Neural progenitor cell (in vitro differentiated cells): ENCODE measurements at places on chromosomes 3 and 15.

DNA sequence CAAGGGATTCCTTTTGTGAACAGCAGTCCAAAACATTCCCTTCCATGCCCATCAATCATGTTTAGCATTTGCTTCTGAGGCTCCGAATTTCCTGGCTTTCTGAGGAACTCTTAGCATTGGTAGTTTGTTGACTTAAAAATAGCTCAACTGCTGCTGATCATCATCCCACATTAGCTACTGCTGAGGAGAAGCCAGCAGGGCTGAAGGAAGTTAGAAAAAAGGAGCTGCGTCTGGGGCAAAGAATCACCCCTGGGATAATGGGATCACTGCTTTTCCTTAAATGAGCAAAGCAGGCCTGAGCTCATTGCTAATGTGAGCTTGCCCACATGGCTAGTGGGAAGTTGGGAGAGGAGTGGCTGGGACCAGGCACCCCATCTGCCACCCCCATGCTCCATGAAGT, 39.8 kb downstream of the CYP19A1 start:
- no peak for DNase-seq

DNA sequence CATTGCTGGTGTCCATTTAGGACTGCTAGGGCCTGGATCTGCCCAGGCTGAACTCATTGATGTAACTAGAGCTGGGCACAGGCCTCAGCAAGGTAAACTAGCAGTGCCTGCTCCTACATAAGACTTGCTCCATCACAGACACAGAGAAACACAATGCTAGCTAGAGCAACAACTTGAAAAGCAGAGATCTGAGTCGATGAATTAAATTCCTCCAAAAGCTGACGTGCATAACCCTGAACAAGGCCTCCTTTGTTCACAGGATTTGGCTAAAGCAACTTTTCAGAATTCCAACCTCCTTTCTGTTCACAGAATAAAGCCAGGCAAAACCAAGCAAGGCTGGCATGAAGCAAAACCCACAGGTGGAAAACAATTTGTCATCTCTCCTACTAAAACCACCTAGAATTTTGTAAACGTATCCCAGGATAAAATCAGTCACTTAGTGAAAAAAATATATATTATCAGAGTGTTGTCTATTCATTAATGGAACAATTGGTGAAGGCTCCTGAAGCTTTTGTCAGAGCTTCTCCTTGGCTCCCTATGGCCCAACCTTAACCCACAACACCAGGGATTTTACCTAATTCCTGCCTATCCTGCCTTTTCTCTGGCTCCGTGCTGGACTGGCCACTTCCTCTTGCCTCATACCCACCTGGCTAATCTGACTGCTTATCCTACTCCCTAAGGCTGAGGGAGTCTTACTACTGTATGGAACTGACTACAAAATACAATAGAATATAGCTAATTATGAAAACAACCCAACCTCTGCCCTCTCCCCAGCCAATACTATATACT, 39.9 kb downstream of the PLCH1 start:
- DNase-seq: peak; percentile 46

DNA sequence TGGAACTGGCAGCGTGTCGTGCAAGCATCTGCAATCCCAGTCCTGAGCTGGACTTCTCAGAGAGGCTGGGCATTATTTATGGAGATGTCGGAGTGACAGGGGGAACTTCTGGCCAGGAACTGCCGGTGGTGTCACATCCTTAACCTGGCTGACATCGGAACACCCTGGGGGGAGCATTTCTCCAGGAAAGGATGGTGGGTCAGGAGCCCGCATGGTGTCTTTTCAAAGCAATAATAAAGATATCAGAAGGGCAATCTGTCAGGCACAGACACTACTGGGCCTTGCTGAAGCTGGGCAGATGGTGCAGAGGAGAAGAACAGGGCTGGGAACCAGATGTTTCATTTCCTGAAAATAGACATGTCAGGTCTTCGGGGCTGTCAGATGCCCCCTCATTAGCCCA, 133.5 kb downstream of the WNT7A start:
- no peak for DNase-seq

- DNase-seq: peak; percentile 54
Measured at GRCh38 chr3:53970661-53971060, 79.0 kb upstream of the SELENOK start.

DNA sequence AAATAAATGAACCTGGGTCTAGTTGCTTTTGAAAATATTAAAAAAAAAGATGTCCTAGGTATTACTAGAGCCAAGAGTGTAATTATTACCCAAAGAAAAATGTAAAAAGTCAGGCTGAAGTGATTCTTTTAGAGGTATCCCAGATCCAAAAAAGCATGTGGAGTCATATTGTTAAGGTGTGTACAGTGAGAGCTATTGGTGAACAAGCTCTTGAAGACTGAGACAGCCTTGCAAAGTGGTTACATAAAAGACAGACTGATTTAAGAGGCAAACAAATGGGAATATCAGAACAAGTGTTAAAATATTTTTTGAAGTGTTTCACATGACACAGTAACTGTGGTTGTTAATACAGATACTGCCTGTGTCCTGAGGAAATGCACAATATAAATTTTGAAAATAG, 624.5 kb downstream of the PLOD2 start:
- DNase-seq: no peak

DNA sequence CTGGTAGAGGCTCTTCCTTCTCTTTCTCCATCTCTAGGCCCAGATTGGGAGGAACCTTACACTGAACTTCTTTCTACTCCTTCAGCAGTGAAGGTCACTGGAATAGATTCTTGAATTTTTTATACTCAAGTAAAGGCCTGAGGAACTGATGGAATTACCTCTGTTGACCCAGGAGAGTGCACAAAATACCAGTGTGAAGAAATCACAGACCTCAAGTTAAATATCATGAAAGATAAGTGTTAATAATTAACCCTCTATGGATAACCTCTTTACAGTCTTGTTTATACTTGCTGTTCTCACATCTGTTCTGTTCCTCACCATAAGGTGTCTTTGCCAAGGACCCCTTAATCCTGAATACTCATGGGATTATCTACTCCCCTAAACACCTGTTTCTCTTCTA, 244.4 kb upstream of the STAC start:
- DNase-seq: no peak

GRCh38 chr3:69445024-69445423, 59.1 kb upstream of the FRMD4B start:
- DNase-seq: no peak

- no peak for DNase-seq
Measured at GRCh38 chr3:184373422-184373821, 4.6 kb downstream of the THPO start.

- DNase-seq: no peak
Measured at GRCh38 chr15:35667908-35668307, 121.9 kb upstream of the DPH6 start.

DNA sequence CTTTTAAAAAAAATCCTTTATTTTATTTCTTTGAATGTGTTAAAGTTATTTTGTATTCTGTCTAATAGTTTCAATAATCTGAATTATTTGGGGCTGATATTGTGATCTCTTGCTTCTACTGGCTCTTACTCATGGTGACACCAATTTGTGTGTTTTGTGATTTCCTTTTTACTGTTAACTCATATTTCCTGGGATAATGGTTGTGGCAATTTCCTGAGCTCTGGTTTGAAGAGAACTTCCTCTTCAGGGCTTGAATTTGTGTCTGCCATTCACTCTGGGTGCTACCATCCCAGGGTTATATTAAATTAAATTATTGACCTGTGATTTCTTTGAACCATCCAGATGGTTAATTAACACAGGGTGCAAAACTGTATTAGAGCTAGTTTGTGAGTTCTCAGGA, 60.4 kb upstream of the RNF7 start:
- DNase-seq: no peak
